ENCODE measurements at places on chromosomes 11 and 22.

- H3K4me1 ChIP-seq: no peaks in the 10 kb centered on the region
- H3K36me3 ChIP-seq: no peaks in the 10 kb centered on the region
Observed at GRCh38 chr11:68724293-68724692, 27.0 kb downstream of the TESMIN start.

- no peaks in the 10 kb centered on the region for H3K27me3 ChIP-seq
- H3K27ac ChIP-seq: peak overlapping the region; percentile 13
- no peaks in the 10 kb centered on the region for H3K36me3 ChIP-seq
- peak; percentile 16 for DNase-seq
- no peak overlapping the region for H3K4me3 ChIP-seq
Observed at GRCh38 chr22:46935506-46936377, 173.3 kb downstream of the TBC1D22A start.

DNA sequence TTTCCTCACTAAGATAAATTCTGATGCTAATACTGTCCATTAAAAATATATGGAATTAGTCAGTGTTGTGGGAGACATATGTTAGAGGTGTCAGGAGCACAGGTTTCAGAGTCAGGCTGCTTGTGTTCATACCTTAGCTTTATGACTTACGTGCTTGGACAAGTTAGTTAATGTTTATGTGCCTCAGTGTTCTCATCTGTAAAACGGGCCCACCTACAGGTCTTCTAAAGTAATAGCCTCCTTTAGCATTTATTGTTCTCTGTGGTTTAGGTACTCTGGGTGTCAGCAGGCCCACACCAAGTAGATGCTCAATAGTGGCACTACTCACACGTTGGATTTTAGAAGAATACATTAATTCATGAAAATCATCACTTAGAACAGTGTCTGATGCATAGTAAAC lies 308.7 kb upstream of the ZC3H12C start:
- no peak overlapping the region for H3K27ac ChIP-seq
- no peaks in the 10 kb centered on the region for H3K27me3 ChIP-seq
- DNase-seq: no peak
- H3K4me1 ChIP-seq: no peaks in the 10 kb centered on the region
- no peak overlapping the region for H3K4me3 ChIP-seq

DNA sequence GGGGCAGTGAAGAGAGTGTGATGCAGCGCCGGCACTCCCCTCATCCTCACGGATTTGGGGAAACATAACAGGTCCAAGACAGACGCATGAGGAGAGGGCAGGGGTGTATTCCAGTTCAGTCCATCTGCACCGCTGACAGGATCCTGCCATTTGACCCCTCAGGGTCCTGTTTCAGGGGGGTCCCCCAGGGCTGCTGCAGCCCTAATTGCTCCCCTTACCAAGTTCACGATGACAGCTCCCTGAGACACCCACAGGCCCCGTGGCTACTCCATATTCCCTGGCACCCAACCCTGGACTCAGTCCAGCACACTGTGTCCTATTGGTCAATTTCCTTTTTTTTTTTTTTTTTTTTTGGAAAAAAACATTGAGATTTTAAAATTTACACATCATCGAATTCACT lies 41.5 kb downstream of the SHANK2 start:
- H3K4me1 ChIP-seq: no peaks in the 10 kb centered on the region
- H3K27me3 ChIP-seq: peaks cover 10% of the 10 kb centered on the region
- no peaks in the 10 kb centered on the region for H3K36me3 ChIP-seq
- no peak overlapping the region for H3K27ac ChIP-seq
- no peak overlapping the region for H3K4me3 ChIP-seq
- DNase-seq: no peak

DNA sequence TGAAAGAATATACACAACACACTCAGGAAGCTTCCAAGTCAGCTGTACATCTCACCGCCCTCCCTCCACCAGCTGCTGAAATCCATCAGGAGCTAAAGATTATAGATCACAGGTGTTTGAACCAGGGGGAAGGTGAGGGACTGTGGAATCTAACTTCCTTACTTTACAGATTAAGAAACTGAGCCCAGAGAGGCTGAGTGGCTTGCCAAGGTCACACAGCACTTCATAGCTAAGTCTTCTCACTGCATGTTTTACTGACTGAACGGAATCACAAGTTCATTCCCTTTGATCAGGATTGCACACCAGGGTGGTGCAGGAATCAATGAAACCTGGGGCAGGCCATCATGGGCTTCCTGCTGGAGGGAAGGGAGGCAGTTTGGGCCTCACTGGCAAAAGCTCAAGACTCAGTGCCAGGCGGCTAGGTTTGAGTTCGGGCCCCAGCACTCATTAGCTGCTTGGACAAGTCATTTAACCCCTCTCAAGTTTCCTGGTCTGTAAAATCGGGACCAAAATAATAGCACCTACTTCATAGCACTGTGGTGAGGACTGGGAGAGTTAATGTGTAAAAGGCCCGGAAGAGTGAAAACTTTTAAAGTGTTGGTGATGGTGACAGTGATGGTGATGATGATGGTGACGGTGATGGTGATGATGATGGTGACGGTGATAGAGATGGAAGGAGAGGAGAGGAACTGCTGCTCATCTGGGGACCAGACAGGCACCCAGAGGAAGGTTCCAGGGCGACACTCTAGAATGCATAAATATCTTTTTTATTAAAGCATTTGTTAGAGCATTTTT lies 8.2 kb downstream of the CD5 start:
- H3K4me3 ChIP-seq: no peak overlapping the region
- no peaks in the 10 kb centered on the region for H3K27me3 ChIP-seq
- H3K27ac ChIP-seq: no peak overlapping the region
- H3K36me3 ChIP-seq: no peaks in the 10 kb centered on the region

DNA sequence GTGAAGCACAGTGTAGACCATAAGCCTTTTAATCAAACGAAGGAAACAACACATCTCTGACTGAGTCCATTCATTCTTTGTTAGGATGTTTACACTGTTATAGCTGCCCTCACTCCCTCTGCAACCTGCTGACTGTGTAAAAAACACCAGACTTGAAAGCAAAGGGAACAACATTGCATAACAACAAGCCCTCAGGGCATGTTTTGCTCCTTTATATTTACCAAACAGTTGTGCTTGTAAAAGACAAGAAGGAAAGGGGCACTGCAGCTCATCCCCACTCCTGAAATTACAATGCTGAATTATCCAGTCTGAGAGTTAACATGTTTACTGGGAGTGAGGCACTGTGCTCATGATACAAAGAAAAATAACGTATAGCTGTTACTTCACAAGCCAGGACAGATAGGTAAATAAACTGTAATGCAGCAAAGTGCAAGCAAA lies 46.4 kb downstream of the RAB30 start:
- H3K4me1 ChIP-seq: no peaks in the 10 kb centered on the region
- no peaks in the 10 kb centered on the region for H3K36me3 ChIP-seq
- no peak overlapping the region for H3K4me3 ChIP-seq
- no peaks in the 10 kb centered on the region for H3K27me3 ChIP-seq
- DNase-seq: no peak

DNA sequence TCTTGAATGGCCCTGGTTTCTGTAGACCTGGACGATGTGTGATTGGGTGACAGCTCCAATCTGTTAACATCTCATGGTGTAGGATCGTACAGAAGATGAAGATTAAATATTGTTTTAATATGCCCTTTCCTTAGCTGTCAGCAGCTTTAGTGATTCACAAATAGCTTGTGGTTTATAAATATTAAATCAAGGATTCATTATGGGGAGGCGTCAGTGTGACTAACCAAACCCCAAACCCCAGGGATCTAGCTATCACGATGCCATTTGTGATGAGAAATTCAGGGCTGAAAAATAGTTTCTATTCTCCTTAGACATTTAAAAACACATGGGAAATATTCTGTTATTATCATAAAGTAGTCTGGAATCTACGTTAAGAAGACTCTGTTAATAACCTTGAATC lies 73.4 kb downstream of the NCAM1 start:
- peaks cover 4% of the 10 kb centered on the region for H3K4me1 ChIP-seq
- H3K27ac ChIP-seq: no peak overlapping the region
- H3K27me3 ChIP-seq: no peaks in the 10 kb centered on the region
- no peak for DNase-seq

DNA sequence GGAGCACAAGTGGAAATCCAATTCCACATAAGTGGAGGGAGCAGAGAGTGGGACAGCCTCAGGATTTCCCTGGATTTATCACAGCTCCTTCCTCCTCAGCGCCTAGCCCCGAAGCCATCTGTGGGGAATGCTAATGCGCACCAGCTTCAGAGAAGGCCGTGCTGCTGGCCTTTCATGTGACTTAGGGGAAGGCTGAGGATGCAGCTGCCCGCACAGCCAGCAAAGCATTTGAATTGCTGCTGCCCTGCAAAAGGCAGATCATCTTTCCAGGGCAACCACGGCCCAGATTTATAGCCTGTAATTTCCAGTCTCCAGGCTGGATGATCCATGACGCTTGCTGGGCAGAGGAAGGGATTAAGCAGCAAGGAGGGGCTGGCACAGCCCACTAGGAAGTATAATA lies 29.9 kb downstream of the SYN3 start:
- no peak overlapping the region for H3K4me3 ChIP-seq
- no peaks in the 10 kb centered on the region for H3K36me3 ChIP-seq
- DNase-seq: no peak
- no peaks in the 10 kb centered on the region for H3K4me1 ChIP-seq
- peaks cover 4% of the 10 kb centered on the region for H3K27me3 ChIP-seq

- peaks cover 31% of the 10 kb centered on the region for H3K27me3 ChIP-seq
- H3K27ac ChIP-seq: no peak overlapping the region
- H3K4me1 ChIP-seq: no peaks in the 10 kb centered on the region
- H3K4me3 ChIP-seq: no peak overlapping the region
- H3K36me3 ChIP-seq: no peaks in the 10 kb centered on the region
Observed at GRCh38 chr11:35363854-35364780, 55.2 kb downstream of the SLC1A2 start.

DNA sequence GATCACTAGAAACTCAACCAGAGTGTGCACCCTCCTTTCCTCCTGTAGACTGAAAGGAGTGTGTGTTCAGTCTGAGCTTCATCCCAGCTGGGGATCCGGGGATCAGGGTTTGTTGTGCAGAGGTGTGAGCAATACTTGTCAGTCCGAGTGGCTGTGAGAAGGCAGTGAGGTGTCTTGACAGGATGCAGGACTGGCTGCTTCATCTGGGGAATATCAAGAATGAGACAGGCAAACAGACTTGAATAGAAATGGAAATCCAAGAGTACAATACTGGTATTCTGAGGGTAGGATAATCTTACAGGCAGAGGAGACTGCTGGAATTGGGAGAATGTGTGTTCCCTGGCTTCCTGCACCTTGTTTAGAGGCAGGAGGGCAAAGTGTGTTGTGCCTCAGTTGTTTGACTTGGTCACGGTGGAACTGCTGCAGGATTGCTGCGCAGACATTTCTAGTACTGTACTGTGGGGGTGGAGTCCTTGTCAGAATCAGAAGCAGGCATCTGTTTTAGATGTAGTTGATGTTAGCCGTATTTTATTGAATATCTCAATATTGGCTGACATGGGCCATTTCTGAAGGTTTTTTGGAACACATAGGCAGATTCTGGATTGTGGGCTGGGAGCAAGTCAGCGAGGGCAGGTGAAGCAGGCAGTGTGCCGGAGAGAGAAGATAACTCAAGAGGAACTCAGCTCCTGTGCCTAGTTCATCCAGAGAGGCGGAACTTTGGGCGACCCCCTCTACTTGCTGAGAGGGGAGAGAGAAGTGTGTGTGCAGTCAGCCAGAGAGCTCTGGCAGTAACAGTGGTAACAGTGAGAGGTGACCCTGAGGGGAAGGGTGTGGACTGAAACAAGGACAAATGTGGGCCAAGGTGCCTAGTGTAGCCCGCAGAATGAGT lies 27.1 kb upstream of the GRK2 start:
- peaks cover 20% of the 10 kb centered on the region for H3K36me3 ChIP-seq
- DNase-seq: no peak
- peaks cover 23% of the 10 kb centered on the region for H3K4me1 ChIP-seq
- H3K27ac ChIP-seq: peak overlapping the region; percentile 68
- H3K27me3 ChIP-seq: no peaks in the 10 kb centered on the region

GRCh38 chr11:11345099-11345498 lies 8.0 kb downstream of the CSNK2A3 start:
- no peaks in the 10 kb centered on the region for H3K4me1 ChIP-seq
- no peaks in the 10 kb centered on the region for H3K36me3 ChIP-seq
- no peaks in the 10 kb centered on the region for H3K27me3 ChIP-seq
- no peak overlapping the region for H3K27ac ChIP-seq

- no peaks in the 10 kb centered on the region for H3K36me3 ChIP-seq
- DNase-seq: no peak
- H3K4me1 ChIP-seq: peaks cover 23% of the 10 kb centered on the region
- H3K27me3 ChIP-seq: no peaks in the 10 kb centered on the region
- no peak overlapping the region for H3K4me3 ChIP-seq
Observed at GRCh38 chr11:9568161-9568853, 5.2 kb upstream of the WEE1 start.

DNA sequence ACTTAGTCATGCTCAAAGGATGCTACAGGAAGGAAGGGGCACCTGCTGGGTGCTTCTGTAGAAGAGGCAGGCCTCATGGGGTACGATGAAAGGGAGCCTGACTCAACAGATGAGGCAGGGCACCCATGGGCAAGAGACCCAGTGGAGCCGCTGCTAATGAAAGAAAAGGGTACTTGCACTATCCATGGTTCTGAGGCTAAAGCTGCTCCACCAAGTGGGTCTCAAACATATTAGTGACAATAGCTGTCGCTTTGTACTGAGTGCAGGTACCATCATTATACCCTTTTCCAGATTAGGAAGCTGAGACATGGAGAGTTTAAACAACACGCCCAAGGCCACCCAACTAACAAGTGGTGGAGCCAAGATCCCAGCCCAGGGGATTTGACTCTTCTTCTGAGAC lies 127.5 kb upstream of the SERPIND1 start:
- no peaks in the 10 kb centered on the region for H3K4me1 ChIP-seq
- no peak for DNase-seq
- no peak overlapping the region for H3K27ac ChIP-seq
- no peaks in the 10 kb centered on the region for H3K27me3 ChIP-seq
- no peaks in the 10 kb centered on the region for H3K36me3 ChIP-seq
- H3K4me3 ChIP-seq: no peak overlapping the region

DNA sequence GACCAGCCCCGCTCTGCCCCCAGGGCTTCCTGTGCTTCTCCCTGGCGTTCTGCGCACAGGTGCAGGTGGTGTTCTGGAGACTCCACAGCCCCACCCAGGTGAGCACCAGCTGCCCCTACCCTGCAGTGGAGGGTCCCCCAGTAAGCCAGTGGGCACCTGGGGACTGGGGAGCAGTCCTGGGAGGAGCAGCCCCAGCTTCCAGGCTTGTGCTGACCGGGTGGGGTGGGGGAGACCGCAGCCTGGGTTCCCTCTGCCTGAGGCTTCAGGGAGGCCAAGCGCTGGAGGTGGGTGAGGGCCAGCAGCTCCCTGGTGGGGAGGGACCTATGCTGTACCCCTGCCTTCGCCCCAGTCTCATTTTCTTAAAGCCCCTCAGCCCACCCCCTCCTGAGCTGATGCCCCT lies 6.9 kb downstream of the TSPAN32 start:
- no peaks in the 10 kb centered on the region for H3K36me3 ChIP-seq
- no peak overlapping the region for H3K4me3 ChIP-seq
- no peaks in the 10 kb centered on the region for H3K27me3 ChIP-seq
- peaks cover 6% of the 10 kb centered on the region for H3K4me1 ChIP-seq
- no peak for DNase-seq

- H3K4me1 ChIP-seq: peaks cover 43% of the 10 kb centered on the region
- no peak overlapping the region for H3K27ac ChIP-seq
- no peak for DNase-seq
- H3K27me3 ChIP-seq: no peaks in the 10 kb centered on the region
Observed at GRCh38 chr11:16402654-16403447, 46.5 kb upstream of the SOX6 start.

GRCh38 chr22:36871669-36872081 lies 10.9 kb downstream of the NCF4 start:
- no peak overlapping the region for H3K4me3 ChIP-seq
- H3K27ac ChIP-seq: no peak overlapping the region
- no peak for DNase-seq
- H3K27me3 ChIP-seq: peaks cover 3% of the 10 kb centered on the region
